Naive thymus-derived CD8-positive, alpha-beta T cell (primary cell): ENCODE measurements at places on chromosomes 11 and 22.

DNA sequence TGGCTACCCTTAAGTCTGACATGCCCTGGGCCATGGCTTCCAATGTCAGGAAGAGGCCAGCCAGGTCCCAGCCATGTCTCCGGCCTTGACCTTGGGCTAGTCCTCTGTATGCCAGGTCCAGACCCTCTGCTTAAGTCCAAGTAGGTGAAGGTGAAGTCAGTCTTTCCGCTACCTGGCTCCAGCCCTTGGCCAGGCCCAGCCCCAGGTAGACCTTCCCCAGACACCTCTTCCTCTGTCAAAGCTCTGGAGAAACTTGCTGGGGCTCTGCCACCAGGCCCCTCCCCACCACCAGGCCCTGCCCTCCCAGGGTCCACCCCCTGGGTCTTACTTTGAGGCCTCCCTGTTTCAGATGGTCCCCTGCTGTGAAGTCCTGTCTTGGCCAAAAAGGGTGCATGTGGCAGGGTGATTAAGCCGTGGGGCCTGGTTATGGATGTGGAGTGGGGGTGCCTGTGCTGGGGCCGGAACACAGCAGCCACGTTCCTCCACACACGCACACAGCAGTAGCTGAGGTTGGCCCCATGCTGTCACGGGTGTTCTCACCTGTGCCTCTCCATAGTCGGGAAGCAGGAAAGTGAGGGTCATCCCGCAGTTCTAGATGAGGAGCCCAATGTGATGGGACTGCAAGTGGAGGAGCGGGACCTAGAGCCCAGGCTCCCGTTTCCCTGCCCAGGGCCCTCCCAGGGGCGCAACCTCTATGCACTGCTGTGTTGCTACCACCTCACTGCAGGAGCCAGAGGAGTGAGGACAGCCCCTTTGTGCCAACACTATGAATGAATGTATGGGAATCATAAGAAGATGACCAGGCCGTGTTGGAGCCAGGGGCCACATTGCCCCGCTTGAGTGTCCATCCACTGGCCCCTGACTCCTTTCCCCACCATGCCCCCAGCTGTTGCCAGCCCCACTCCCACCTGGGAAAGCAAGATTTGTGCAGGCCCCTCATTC is 72.2 kb downstream of the LINC01488 start:
- no peak for DNase-seq

DNA sequence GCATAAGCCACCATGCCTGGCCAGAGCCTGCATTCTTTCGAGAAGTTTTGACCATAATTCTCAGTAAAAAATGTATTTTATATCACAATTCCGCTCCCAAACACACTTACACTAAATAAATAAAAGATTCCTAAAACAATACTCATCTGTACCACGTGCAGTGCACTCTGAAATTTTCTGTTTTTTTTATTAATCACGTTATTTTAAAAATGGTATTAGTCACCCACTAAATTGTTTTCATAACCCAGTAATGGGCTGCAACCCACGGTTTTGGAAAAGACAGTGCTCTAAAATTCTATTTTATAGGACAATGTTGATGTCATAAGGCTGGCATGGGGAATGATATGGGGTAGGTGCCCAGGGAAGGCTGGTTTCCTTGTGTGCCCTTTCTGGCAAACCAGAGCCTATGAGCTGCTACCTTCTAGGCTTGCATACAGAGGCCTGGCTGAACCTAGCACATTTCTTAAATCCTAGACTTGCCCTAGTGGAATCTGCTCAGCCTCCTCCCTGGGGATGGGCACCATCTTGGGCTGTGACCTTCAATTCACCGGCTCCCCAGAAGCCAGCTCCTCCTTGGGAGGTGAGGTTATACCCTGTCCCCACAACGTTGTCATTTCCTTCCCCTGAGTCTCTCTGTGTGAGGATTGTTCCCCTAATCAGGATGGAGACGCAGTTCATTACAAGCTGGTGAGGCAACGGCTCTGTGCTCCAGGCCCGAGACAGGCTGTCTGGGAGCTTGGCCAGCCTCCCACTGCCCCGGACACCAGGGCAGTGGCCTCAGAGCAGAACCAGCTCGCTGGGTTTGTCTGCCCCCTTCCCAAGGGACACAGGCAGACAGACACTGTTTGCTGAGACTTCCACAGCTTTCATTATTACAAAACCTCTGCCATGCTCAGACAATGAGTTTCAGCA is 116.5 kb upstream of the NAV2 start:
- no peak for DNase-seq

- DNase-seq = no peak
Observed at GRCh38 chr22:33124471-33124870, 66.3 kb upstream of the SYN3 start.

DNA sequence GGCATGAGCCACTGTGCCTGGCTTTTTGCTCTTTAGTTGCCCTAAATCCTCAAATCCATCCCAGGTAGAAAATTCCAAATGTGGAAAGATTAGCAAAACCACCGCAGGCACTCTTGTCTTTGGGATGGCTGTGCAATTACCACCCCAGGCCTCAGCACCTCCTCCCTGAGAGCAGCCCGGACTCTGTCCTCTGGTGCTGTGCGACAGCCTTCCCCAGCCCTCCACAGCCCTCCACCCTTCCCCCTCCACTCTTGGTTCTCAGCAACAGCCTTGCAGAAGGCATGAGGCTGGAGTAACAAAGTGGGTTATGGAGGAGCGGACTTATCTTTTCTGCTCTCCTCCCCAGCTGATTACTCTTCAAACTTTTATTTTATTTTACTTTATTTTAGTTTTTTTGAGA is 44.7 kb upstream of the YWHAH start:
- DNase-seq = no peak

- DNase-seq = no peak
Observed at GRCh38 chr22:39276440-39277141, 31.8 kb upstream of the PDGFB start.

DNA sequence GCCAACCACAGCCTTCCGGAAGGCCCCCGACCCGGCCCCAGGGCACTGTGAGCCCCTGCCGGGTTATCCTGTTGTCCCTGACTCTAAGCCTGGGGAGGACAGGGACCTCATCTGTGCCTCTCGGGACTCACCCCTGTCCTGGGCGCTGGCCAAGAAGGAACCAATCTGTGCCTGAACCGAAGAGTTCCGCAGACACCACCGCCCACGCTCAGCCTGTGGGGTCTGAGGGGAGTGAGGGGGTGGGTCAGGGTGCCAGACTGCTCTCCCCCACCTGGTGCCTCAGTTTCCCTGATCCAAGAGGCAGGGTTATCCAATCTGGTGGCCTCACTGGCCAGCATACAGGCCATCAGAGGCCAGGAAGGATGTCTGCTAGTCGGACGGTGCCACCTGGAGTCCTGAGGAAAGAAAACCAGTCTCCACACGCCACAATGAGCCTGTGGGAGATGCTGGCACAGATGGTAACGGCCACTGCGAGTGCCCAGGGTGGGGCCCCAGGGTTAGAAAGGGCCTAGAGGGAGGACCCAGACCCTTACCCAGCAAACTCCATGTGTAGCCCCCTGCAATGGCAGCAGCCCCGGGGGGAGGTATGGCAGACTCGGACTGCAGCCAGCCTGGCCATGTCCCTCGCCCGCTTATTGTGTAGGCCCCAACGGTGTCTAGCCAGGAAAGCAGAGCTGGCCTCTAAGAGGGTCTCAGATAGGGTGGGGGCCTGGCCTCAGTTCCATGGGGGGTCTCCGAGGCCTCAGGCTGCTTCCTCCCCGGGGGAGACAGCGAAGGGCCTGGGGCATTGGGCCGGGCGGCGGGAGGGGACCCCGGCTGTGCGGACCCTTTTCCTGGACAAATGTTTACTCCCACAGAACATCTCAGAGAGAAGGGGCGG is 827 bp upstream of the TNNT3 start:
- DNase-seq = no peak

DNA sequence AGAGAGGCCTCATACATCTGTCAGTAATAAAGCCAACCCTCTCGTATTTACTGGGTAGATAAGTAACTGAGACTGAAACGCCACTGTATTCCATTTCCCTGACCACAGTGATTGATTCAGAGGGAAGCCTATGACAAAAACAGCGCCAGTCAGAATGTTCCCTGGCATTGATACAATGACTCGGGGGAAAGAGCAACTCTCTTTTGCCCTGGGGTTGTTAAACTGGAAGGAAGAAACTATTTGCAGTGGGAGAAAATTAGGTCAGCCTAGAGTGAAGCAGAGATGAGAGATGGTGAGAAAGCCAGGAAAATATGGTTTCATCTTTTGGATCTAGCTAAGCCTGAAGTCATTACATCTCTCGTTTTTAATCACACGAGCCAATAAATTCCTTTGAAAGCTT is 48.6 kb upstream of the RBFOX2 start:
- no peak for DNase-seq

- DNase-seq = peak; percentile 57
Observed at GRCh38 chr11:1401656-1402221, 12.0 kb downstream of the BRSK2 start.

DNA sequence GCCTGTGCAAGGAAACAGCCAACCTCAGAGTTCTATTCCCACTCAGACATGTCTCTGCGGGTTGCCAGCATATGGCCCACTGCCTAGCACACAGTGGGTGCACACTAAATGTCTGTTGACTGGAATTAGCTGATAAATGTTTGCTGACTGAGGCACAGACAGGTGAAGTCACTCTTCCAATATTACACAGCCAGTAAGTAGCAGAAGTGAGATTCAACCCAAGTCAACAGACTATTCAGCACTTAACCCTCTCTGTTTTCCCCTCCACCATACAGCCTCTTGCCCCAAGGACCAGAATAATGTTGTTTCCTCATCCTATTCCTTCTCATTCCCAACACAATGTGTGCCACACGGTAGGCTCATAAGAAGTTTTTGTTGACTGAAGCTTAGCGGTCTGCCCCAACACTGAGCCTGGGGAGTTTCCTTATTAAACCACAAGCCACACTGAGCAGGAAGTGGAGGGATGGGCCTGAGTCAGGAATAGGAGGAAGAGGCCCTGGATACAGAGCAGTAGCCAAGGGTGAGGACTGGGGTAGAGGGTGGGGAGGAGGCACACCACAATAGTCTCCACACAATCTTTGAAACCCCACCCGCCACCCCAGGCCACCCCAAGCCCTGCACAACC is 15.7 kb upstream of the IL10RA start:
- DNase-seq = no peak

- no peak for DNase-seq
Observed at GRCh38 chr22:50161508-50162390, 8.8 kb upstream of the PANX2 start.

DNA sequence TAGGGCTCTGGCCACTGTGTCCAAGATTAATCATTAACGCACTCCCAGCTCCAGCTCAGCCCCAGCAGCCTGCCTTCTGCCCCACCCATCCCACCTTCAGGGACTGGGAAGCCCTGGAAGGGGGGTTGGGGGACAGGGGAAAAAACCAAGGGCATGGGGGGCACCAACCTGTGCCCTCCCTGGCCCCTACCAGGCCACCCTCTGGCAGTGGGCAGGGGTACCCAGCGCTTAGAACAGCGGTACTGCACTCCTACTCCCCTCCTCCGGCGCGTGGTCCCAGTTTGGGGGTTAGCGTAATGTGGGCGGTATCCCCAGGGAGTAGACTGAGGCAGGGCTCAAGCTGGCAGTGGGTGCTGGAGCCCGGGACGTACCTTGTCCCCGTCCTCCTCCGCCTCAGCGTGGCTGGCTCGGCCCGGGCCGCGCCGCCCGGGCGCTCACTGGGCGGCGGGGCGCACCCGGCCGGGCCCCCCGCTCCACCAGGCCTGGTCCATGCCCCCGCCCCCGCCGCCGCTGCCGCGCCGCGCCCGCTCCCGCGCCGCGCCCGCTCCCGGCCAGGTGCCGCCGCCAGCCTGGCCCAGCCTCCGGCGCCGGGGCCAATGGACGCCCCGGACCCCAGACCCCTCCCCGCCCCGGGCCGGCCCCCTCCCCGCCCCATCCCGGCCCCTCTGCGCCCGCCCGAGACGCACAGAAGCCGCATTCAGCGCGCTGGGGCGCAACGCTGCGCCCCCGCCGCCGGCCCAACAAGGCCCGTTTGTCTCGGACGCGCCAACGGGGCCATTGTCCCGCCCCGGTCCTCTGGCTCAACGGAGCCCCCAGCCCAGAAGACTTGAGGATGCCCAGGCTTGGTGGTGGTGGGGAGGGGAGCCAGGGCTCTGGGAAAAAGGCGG is at the start of gene GAL3ST1:
Gene GAL3ST1 (minus strand): TSS at position 571 of the 887 bp plus-strand sequence. CDS start 17,273 bp downstream, outside the sequence.
- DNase-seq = no peak
